Lung microvascular endothelial cell (primary cell): ENCODE measurements at places on chromosomes 1 and 21. TPM values are rescaled to one million over a fixed set of nuclear protein-coding genes. Genes with fewer than 3 reads are reported as not detected.

DNA sequence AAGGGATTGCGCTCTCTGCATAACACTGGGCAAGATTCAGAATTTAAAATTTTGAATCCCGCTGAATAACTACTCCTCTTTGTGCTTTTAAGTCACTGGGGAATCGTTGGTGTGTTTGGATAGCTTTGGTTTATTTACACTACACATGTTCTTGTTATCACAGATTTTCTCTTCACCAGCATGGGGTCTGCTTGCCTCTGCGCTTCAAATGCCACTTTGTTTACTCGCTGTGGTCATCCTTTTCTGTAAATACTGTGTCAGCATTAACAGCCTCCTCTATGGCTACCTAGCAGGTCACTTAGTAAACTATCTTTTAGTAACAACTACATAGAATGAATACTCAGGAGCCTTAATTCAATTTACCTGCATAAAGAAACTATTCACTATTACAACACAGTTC, 14.4 kb upstream of the KCNH1 start:
- DNase-seq = no peak

GRCh38 chr1:94471271-94471670, 53.1 kb downstream of the ABCD3 start:
- DNase-seq = no peak

GRCh38 chr1:239107676-239108075, 278.7 kb upstream of the CHRM3 start:
- no peak for DNase-seq

GRCh38 chr1:12014141-12014991, 4.9 kb upstream of the MIIP start:
- DNase-seq = no peak

DNA sequence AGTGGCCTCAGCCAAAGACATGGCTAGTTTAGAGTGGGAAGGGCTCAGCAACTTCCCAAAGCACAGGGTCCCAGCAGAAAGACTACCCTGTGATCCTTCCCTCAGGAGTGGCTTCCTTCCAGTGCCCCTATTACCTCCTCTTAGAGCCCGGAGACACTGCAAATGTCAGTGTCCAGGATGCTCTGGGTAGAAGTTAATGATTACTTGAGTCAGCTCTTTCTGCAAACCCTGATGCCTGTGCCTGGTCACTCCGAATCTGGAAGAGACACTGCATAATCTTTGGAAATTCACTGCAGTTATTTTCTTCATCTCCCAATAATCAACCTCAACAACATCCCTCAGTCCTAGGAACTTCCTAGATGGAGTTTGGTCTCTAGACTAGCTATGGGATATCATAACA, 27.2 kb upstream of the MGST3 start:
- no peak for DNase-seq

- no peak for DNase-seq
Observed at GRCh38 chr1:107243461-107243860, 102.6 kb downstream of the NTNG1 start.

DNA sequence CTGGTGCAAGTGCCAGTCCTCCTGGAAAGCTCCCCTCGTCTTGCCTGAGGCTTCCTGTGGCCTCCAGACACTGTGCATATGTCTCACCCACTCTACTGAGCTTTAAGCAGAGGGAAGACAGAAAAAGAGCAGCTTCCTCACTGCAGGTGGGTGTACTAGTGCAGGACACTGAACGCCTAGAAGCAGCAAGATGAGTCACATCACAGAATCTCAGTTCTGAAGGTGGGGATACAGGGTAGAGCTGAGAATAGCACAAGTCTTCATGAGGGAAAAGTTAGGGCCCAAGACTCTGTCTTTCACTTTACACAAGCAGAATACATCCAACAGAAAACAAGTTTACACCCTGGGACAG, 37.4 kb downstream of the PCAT6 start:
- no peak for DNase-seq

DNA sequence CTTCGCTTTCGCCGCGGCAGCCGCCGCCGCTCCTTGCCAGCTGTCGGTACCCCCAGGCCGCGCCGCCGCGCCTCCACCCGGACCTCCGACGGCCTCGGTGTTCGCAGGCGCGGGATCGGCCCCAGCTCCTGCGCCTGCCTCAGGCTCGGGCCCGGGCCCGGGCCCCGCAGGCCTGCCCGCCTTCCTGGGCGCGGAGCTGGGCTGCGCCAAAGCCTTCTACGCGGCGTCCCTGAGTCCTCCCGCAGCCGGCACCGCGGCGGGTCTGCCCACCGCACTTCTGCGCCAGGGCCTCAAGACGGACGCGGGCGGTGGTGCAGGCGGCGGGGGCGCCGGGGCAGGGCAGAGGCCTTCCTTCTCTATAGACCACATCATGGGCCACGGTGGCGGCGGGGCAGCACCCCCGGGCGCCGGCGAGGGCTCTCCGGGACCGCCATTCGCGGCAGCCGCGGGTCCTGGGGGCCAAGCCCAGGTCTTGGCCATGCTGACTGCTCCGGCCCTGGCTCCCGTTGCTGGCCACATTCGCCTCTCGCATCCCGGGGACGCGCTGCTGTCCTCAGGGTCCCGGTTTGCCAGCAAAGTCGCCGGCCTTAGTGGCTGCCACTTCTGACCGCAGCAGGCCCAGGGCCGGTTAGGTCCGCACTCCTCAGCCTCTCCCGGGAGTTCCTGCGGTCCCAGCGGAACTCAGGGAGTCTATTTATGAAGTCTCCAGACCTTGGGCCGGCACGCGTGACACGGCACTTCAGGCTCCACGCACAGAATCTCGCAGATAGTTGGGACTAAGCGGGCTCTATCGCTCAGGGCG, 1.4 kb downstream of the FOXD2 start:
- no peak for DNase-seq

- DNase-seq = no peak
Observed at GRCh38 chr1:107251839-107252238, 111.0 kb downstream of the NTNG1 start.

DNA sequence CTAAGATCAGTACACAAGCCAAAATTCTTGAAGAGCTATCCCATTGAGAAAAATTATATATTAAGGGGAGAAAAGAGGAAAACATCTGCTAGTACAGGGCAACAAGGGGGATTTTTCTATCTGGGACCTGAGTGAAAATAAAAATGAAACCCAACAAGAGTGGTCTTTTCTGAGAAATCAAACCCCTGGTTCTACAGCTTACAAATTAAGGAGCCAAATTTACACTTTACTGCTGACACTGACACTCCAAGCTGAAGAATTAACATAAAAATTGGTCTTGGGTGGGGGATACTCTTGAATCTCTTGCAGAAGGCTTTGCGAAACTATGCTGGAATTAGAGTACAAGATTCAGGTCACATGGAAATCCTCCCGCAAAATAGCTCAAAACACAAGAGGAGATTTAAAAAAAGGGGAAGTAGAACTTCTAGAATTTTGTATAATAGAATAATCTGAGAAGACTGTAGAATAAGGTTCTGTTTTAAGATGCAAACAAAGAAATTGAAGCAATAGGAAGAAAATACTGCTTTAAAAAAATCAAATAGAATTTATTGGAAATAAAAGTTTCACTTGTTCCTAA, 32.1 kb upstream of the HSPA13 start:
- no peak for DNase-seq

DNA sequence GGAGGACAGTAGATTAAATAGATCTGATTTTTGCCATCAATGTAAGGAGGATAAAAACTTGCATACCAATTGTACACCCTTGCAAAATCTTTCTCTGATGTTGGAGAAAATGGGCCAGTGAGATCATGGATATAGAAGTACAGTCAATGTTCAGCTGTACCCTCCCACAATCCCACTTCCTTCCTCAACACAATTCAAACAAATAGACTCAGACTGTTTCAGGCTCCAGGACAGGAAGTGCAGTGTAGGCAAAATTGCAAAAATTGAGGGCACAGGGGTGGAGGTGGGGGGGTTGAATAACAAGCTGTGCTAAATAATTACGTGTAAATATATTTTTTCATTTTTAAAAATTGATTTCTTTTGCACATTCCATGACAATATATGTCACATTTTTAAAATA, 3.9 kb upstream of the IFI44 start:
- DNase-seq = peak; percentile 46

DNA sequence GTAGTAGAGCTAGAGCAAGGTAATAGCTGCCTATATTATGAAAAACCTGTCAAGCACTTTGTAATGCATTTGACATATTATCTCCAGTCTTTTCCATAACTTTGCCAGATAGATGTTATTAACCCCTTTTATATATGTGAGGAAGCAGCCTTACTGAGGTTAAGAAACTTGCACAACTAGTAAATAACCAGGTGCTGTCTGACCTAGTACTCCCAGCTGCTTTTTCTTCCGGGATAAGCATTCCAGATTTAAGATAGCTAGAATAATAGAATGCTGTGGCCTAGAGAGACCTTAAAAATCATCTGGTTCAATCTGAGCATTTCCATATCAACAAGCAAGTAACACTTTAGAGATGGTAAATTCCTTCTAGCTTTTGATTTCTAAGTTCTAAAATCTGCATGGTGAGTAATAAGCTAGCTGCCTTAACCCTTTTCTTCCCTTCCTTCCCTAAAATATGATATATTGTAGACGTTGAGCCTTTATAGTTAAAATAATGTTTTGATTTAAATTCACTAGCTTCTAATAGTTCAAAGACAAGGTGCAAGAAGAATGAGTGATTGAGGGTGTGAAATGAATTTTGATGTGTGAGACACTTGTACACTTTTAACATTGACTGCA, 1.8 kb downstream of the SH3GLB1 start:
- peak; percentile 23 for DNase-seq

DNA sequence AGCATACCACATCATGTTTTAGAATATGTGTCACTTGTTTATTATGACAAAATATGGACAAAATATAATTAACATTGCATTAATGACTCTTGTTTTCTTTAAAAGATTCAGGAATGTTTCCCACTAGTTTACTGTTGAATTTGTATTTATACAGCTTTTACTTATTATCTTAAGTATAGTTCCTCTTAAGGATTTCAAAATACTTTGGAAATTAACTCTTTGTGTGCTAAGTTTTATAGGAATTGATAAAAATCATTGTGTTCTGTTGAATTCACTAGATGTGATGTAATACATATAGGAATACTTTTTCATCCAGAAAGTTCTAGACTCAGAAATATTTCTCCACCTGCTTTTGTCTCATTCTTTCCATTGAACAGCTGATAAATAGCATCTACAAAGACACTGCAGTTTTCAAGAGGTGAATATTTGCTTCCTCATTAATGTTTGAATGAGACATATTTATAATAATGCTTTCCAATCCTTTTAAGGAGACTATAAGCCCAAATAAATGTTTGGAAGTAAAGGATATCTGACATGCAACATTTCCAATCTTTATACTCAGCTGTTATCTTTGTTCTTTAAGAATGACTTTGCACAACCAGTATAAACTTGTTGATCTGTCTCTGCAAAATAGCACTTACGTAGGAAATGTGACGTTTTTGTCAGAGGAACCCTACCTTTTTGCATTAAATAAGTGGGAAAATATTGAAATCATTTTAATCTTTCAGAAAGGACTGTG, 38.4 kb upstream of the SAMSN1 start:
- DNase-seq = no peak

- DNase-seq = peak; percentile 81
Observed at GRCh38 chr1:2381741-2382620, 9.4 kb downstream of the MORN1 start.

- DNase-seq = no peak
Observed at GRCh38 chr1:156524481-156524869, 23.9 kb upstream of the MEF2D start.

DNA sequence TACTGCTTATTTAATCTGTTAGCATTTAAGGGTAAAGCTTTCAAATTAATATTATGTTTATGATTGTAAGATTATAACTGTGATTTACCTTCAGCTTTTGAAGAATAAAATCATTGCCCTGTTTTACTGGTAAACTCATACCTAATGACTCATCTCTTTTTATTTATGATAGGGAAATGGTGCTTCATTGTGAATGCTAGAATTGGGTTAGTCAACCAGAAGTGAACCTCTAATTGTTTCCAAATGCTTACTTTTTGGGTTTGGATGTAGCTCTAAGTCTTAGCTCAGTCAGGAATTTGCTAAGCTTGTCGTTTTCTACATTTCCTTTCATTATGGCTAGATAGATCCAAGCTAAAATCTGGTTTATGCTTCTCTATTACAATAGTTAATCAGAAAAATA, 59.4 kb downstream of the SLC30A7 start:
- DNase-seq = peak; percentile 89

Gene MATN1
- total RNA-seq = under 0.01 TPM in 2 replicates

Gene DIO1
- total RNA-seq = not detected in 2 replicates

Gene SLC30A1
- total RNA-seq = 17.4 and 31.9 TPM in 2 replicates
